ENCODE measurements at places on chromosomes 16 and 17.
A peak's percentile ranks its signal among the peaks of the same experiment; 100 is the strongest.

DNA sequence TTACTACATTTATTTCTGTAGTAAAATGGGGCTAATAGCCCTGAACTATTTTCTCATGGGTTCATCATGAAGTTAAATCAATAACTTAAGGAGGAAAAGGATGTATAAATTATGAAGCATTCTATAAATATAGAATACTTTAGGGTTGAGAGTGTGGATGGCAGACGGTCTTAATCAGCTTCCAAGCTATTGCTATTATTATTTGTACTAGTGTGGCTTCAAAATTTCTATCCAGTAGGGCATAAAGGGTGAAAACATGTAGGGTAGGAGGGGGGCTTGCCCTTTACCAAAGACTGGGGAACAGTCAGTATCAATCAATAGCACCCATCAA, 26.4 kb upstream of the DHX8 start:
- ATAC-seq, result no peak
- H3K27ac ChIP-seq, result no peak overlapping the region
- peaks cover 4% of the 10 kb centered on the region for H3K27me3 ChIP-seq
- H3K4me3 ChIP-seq, result no peak overlapping the region

- H3K36me3 ChIP-seq, result no peaks in the 10 kb centered on the region
- H3K27me3 ChIP-seq, result peaks cover 23% of the 10 kb centered on the region
- no peak overlapping the region for H3K27ac ChIP-seq
- no peak for ATAC-seq
- no peak overlapping the region for H3K4me3 ChIP-seq
Observed at GRCh38 chr17:40932608-40933007, 4.8 kb downstream of the KRT23 start.

DNA sequence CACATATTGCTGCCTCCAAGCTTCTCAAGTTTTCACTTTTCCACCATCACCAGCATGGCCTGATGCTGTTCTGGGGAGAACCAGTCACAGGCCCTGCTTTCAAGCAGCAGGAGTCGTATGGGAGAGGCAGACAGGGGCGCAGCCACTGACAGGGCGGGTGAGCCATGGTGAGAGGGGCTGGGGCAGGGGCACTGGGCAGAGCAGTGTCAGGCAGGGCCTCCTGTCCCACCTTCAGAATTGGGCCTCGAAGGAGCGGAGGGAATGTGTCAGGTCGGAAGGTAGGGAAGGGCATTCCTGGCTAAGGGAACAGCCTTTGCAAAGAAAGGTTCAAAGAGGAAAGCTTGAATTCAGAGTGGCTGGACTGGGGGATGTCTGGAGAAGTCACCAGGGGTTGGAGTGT, 4.9 kb upstream of the MAP2K3 start:
- H3K36me3 ChIP-seq, result no peaks in the 10 kb centered on the region
- H3K27ac ChIP-seq, result peak overlapping the region; percentile 29
- H3K4me1 ChIP-seq, result peaks cover 36% of the 10 kb centered on the region
- H3K27me3 ChIP-seq, result no peaks in the 10 kb centered on the region

GRCh38 chr16:88306860-88307545, 75.8 kb upstream of the ZNF469 start:
- no peak for ATAC-seq
- H3K27ac ChIP-seq, result no peak overlapping the region
- H3K27me3 ChIP-seq, result peaks cover 10% of the 10 kb centered on the region
- H3K36me3 ChIP-seq, result no peaks in the 10 kb centered on the region
- no peaks in the 10 kb centered on the region for H3K4me1 ChIP-seq
- no peak overlapping the region for H3K4me3 ChIP-seq

GRCh38 chr17:72622661-72623433, 469.6 kb downstream of the SLC39A11 start:
- no peaks in the 10 kb centered on the region for H3K36me3 ChIP-seq
- peaks cover 9% of the 10 kb centered on the region for H3K4me1 ChIP-seq
- no peak overlapping the region for H3K27ac ChIP-seq
- ATAC-seq, result no peak

DNA sequence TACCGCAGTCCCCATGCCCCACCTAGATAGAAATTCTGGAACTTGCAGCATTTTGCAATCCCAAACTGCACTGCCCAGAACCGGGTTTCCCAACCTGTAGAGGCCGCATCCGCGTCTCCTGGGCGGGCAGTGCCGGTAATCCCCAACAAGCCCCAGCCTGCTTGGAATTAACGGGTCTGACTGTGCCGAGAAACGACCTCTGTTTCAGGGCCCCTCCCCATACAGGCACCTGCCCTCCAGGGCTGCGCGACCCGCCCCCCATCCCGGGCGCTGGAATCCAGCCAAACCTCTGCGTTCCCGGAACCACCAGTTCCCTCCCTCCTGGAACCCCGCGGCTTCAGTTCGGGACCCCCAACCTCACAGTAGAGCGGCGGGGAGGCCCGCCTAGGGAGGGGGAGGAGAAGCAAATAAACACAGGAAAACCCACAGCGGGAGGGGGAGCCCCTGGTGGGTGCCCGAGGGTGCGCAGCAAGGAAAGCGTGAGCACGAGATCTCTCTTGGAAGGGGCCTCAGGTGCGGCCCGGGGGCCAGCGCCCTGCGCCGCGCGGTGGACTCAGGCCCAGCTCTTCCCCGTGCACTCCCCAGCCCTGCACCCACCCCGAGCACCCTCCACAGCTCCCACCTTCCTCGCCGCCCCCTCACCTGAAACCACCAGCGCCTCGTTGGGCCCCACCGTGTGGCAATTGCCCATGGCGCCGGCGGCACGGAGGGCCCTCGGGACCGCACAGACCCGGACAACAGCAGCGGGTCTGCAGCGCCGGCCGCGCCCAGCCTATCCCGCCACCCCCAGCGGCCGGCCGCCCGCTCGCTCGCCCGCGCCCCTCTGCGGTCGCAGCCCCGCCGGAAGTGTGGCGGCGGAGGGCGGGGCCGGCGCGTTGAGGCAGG, at the start of gene FLOT2:
TSS of gene FLOT2 (minus strand) at position 850 of the 885 bp plus-strand sequence. CDS start at position 691, 159 bp downstream.
- peak; percentile 71 for ATAC-seq
- H3K4me3 ChIP-seq, result peak within 1 kb of the TSS; percentile 97
- H3K27me3 ChIP-seq, result no peaks in the 10 kb centered on the region
- H3K27ac ChIP-seq, result peak within 1 kb of the TSS; percentile 98
- peaks cover 45% of the 10 kb centered on the region for H3K4me1 ChIP-seq
- peaks cover 81% of the 10 kb centered on the region for H3K36me3 ChIP-seq

DNA sequence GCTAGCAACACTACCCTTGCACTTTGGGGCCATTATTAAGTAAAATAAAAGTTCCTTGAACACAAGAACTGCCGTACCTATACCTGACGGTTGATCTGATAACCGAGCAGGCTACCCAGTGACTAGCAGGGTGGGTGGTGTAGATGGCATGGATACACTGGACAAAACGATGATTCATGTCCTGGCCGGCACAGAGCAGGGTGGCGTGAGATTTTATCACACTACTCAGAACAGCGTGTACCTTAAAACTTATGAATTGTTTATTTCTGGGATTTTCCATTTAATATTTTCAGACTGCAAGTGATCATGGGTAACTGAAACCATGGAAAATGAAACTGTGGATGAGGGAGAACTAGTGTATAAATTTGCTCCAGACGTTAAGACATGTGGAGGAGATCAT, 41.0 kb upstream of the MSI2 start:
- H3K4me1 ChIP-seq, result peaks cover 7% of the 10 kb centered on the region
- peaks cover 23% of the 10 kb centered on the region for H3K27me3 ChIP-seq
- H3K4me3 ChIP-seq, result no peak overlapping the region
- no peak overlapping the region for H3K27ac ChIP-seq

- H3K36me3 ChIP-seq, result peaks cover 42% of the 10 kb centered on the region
- peak overlapping the region; percentile 81 for H3K4me3 ChIP-seq
Observed at GRCh38 chr17:40341808-40342503, 22.6 kb downstream of the GJD3 start.

DNA sequence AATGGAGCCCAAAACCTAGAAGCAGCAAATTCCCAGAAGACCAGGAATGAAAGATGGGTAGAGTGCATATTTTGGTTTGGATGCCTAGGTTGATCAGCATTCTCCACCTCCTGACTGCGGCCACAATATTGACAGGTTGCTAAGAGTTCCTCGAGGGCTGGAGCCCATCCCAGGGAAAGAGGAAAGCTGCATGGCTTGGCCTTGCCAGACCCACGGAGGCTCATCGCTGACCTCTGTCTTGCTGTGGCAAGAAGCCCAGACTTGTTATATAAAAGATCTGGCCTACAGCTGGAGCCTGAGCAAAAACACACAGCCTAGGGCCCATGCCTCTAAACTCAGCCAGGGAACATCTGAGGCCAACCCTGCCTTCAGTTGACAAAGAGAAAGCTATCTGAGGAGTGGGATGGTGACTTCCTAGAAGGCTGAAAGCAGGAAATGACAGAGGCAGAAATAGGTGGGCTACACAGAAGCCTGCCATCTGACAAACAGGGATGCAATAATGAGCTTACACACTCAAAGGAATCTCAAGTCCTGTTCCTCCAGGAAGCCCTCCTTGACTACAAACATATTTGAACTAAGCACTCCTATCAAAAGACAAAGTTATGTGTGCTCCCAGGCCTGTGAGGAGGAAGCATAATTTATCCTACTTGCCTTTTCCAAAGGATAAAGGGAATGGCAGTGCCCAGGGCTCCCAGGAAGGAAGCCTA, 22.5 kb upstream of the SLC35B1 start:
- no peak overlapping the region for H3K4me3 ChIP-seq
- H3K4me1 ChIP-seq, result peaks cover 36% of the 10 kb centered on the region
- H3K27ac ChIP-seq, result peak overlapping the region; percentile 87
- no peak for ATAC-seq
- H3K27me3 ChIP-seq, result no peaks in the 10 kb centered on the region
- peaks cover 50% of the 10 kb centered on the region for H3K36me3 ChIP-seq

- H3K27ac ChIP-seq, result no peak overlapping the region
- H3K4me1 ChIP-seq, result no peaks in the 10 kb centered on the region
- peaks cover 45% of the 10 kb centered on the region for H3K27me3 ChIP-seq
- no peak overlapping the region for H3K4me3 ChIP-seq
Observed at GRCh38 chr16:82071421-82071820, 36.4 kb downstream of the HSD17B2 start.

GRCh38 chr17:78873519-78874340, 29.3 kb downstream of the CEP295NL start:
- no peak for ATAC-seq
- no peak overlapping the region for H3K27ac ChIP-seq
- H3K4me1 ChIP-seq, result peaks cover 4% of the 10 kb centered on the region
- peaks cover 9% of the 10 kb centered on the region for H3K27me3 ChIP-seq

DNA sequence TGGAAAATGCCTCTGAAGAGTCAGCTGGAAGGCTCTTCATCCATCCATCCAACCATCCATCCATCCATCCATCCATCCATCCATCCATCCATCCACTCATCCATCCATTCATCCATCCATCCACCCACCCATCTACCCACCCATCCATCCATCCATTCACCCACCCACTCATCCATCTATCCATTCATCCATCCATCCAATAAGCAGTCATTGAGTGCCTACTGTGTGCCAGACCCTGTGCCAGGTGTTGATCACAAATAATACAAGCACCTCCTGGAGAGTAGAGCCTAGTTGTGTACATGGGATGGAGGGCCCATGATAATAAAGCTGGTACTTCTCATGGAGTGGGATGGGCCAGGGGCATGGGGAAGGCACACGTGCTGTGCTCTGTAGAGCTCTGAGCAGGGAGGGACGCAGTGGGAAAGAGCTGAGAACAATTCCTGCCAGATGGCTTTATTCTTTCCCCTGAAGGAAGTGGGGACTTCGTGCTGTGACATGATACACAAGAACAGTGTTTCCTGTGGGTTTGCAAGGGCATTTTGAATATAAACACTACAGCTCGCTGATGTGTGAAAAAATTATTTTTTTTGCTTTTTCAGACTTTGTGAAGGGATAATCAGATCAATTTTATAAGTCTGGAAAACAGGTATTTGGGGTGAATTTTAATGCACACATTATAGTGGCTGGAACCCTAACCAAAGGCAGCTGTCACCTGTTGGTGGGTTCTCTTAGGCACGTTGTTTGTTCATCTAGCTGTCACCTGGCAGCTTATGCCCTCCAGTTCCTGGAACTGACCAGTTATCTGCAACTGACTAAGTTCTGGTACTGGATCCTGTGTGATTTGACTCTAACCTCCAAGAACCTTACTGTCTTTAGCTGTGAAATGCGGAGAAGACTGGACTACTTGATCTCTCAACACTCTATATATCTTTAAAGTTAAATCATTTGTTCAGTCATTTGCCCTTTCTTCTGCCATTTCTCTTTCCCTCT, 61.3 kb downstream of the PRKCB start:
- H3K4me1 ChIP-seq, result peaks cover 34% of the 10 kb centered on the region
- ATAC-seq, result peak; percentile 58
- H3K36me3 ChIP-seq, result peaks cover 21% of the 10 kb centered on the region

DNA sequence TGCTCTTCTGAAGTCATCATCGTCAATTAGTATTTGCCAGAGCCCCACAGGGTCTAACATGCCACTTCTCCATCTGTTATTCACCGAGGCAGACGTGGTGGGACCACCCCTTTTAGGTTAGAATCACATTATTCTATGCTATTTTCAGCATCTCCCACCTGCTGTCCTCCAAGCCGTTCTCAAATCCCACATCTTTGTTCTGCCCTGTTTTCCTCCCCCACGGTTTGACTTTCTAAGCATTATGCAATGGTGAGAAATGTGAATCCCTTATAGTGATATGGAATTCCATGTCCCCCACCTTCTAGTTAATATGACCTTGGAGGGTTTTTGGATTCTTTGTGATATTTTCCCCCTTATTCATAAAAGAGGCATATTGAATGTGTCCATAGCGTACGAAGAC, 634.1 kb upstream of the RBFOX1 start:
- no peak for ATAC-seq
- no peak overlapping the region for H3K4me3 ChIP-seq
- no peaks in the 10 kb centered on the region for H3K27me3 ChIP-seq
- H3K27ac ChIP-seq, result no peak overlapping the region
- no peaks in the 10 kb centered on the region for H3K36me3 ChIP-seq
- H3K4me1 ChIP-seq, result no peaks in the 10 kb centered on the region

- peaks cover 31% of the 10 kb centered on the region for H3K27me3 ChIP-seq
- ATAC-seq, result no peak
- H3K27ac ChIP-seq, result no peak overlapping the region
- no peak overlapping the region for H3K4me3 ChIP-seq
- H3K4me1 ChIP-seq, result no peaks in the 10 kb centered on the region
Observed at GRCh38 chr17:68861602-68862001, 93.6 kb downstream of the ABCA8 start.

DNA sequence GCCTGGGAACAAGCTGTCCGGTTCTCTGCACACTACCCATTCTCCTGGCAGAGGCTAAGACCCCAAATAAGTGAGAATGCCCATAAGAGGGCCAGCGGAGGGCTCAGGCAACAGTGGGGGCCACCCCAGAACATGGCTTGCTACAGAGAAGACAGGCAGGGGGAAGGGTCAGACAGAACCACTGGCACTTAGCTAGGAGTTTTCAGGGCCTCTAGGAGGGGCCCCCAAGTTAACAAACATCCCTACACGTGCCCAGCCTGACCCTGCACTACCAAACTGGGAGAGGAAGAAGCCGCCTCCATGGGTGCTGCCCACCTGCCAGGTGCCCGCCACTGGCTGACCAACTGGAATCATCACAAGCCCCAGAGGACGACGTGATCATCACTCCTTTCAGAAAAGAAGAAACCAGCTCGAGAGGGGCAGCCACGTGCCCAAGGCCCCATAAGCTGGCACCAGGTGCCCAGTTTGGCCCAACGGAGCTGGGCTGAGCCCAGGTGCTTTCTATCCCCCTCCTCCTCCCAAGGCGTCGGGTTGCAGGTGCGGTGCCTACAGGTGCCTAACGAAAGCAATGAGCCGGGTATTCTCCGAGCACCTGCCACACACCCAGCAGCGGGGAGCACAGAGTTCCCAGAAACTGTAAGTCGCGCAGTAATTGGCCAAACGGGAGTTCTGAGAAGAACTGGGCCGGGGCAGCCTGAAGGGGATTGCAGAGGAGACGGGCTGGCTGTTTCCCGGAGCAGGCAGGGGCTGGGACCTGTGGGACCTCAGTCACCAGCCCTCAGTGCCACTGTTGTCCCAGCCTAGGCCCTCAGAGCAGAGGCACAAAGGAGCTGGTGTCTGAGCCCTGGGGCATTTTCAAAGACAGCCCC, 13.2 kb downstream of the RPH3AL start:
- H3K4me3 ChIP-seq, result no peak overlapping the region
- no peak overlapping the region for H3K27ac ChIP-seq
- ATAC-seq, result no peak

All from activated T-helper 17 cell treated with anti-CD3 and anti-CD28 coated beads, Interleukin-2, amount 50 U/mL, for 72 hours (primary cell).